ENCODE measurements at places on chromosomes 7 and 10. TPM values are rescaled to one million over a fixed set of nuclear protein-coding genes. Genes with fewer than 3 reads are reported as not detected.

The NME8 gene
- total RNA-seq: not detected

The AKR1D1 gene
- 0.14 TPM for total RNA-seq

The LRRC18 gene
- total RNA-seq: 1.5 TPM

The RPEL1 gene
- total RNA-seq: not detected

The ATRNL1 gene
- 0.11 TPM for total RNA-seq

The AKAP9 gene
- total RNA-seq: 75.1 TPM

The GIMAP8 gene
- 39.6 TPM for total RNA-seq

The MMRN2 gene
- total RNA-seq: 18.8 TPM

The CNPY1 gene
- total RNA-seq: not detected

The SCIN gene
- 15.3 TPM for total RNA-seq

The SLC39A12 gene
- total RNA-seq: 0.17 TPM

The NKX1-2 gene
- not detected for total RNA-seq

The PTF1A gene
- not detected for total RNA-seq

DNA sequence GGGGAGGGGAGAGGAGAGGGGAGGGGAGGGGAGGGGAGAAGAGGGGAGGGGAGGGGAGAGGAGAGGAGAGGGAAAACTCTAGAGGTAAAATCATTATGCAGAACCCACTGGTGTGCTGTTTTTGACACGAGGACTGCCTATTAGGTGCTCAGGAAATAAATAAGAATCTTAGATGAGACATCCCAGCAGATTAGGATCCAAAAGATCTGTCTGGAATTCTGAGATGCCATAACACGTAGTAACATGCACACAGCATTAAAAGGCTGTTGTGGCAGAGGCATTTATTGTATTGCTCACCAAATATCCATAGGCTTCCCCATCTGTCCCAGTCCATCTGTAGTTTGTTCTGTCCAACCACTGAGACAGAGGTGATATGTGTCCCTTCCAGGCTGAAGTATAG, 40.8 kb upstream of the KMT2E start:
- no peak for DNase-seq

DNA sequence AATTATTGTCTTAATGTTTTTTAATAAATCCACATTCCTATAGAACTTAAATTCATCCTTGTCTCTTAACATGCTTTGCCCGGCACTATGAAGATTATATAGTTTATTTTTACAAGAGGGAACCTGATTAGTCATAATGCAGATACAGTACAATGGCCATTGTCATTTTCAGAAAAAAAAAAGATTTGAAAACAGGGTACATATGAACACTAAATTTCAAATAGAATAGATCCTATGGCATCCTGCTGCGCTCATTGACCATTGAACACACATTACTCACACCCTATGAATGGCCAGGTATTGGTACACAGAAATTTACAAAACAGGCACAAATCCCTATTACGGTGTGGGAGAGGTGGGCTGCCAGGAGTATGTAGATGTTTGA, 2.0 kb upstream of the KLF6 start:
- DNase-seq: no peak

GRCh38 chr7:148954766-148955165, 70.7 kb upstream of the EZH2 start:
- no peak for DNase-seq

GRCh38 chr10:90193240-90193985, 492.0 kb downstream of the KIF20B start:
- no peak for DNase-seq

DNA sequence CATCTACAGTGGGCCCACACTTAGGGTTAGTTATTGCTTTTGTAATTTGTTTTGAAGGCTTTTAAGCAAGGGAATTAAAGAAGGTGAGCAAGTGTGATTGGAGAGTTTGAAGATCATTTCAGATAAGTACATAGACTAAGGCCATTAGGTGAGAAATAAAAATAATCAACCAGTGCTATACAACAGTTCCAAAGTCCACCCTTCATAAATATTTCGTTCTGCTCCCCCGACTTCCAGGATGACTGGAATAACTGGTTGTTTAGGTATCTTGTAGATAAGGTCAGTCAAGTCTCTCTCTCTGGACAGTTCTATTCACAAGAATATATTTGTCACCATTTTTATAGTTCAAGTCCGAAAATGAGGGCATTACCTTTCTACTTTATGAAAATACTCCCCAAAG, 98.0 kb upstream of the MBL2 start:
- DNase-seq: no peak

DNA sequence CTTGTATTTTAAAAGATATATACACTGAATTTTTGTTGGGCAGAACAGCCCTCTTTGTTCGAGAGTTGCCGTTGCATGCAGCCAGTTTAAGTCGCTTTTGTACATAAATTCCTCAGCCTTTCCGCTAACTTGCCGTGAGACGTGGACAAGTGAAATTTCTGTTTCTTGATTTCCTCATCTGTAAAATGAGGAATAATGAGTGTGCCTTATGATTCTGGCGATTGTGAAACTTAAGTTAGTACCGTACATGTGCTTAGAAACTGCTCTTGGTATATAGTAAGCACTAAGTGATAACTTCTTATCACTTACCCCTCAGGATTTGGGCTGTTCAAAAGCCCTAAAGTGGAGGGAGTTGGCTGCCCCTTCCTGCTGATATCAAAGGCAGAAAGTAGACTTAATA, 1.4 kb downstream of the CCNJ start:
- no peak for DNase-seq

DNA sequence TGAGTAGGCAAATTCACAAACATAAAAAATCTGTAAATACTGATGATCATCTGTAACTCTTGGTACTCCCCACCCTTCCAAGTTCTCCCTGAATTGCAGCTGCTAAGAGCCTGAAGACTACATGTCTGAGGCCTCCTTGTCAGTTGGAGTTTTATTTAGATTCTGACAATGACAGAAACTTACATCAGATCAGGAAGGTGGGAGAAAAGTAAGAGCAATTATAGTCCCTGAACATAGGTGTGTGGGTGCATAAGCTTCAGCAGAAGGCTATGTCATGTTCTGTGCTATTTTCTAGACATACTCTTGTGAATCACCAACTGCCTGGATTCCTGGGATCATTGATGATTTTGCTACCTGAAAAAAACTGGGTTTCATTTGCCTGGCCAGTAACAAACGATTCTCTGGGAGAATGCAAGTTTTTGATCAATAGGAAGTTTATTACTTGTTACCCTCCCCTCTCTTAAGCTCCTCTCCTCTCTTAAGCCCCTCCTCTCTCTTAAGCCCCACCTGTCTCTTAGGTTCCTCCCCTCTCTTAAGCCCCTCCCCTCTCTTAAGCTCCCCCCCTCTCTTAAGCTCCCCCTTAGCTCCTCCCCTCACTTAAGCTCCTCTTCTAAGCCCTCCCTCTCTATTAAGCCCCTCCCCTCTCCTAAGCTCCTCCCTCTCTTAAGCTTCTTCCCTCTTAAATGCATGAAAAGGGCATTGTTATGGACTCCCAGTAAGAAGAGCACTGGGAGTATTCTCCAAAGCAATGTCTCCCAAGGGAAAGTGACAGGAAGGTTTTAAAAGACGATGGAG, 1183.4 kb upstream of the AUTS2 start:
- no peak for DNase-seq

GRCh38 chr7:129390314-129390713, 43.9 kb upstream of the STRIP2 start:
- DNase-seq: no peak

- no peak for DNase-seq
These were observed 230.6 kb downstream of the MLLT10 start for GRCh38 chr10:21764466-21765189.

GRCh38 chr10:132306343-132306685, 1.4 kb downstream of the STK32C start:
- DNase-seq: peak; percentile 72

DNA sequence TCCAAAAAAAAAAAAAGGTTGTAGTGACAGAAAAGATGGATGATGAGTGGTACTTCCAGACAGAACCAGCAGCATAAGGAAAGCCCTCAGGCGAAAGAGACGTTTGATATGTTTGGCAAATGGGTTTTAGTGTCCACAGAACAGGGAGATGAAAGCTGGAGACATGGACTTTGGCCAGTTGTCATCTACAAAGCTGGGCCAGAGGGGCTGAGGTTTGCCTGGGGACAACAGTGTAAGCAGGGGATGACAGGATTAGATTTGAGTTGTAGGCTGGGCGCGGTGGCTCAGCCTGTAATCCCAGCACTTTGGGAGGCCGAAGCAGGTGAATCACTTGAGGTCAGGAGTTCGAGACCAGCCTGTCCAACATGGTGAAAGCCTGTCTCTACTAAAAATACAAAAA, 47.8 kb upstream of the ELN start:
- DNase-seq: no peak

DNA sequence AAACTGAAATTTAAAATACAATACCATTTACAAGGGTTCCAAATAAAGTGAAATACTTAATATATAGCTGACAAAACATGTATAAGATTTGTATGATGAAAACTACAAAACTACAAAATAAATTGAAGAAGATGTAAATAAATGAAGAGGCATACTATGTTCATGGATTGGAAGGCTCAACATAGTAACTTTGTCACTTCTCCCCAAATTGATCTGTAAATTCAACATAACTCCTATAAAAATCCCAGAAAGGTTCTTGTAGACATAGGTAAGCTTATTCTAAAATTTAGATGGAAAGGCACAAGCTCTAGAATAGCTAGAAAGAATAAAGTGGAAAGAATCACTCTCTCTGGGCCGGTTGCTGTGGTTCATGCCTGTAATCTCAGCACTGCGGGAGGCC, 24.2 kb upstream of the NFKB2 start:
- DNase-seq: no peak

GRCh38 chr7:108210796-108211195, 80.6 kb upstream of the LAMB4 start:
- no peak for DNase-seq

GRCh38 chr10:127972751-127973357, 66.0 kb downstream of the PTPRE start:
- DNase-seq: no peak

GRCh38 chr7:43136064-43136463, 23.6 kb downstream of the HECW1 start:
- DNase-seq: no peak

- no peak for DNase-seq
These were observed 292.9 kb downstream of the BAMBI start for GRCh38 chr10:28970231-28970630.

GRCh38 chr10:17880601-17881000, 71.1 kb upstream of the SLC39A12 start:
- no peak for DNase-seq

- peak; percentile 70 for DNase-seq
These were observed 23.4 kb downstream of the CAMK2G start for GRCh38 chr10:73850863-73851461.

- DNase-seq: no peak
These were observed 31.9 kb downstream of the ANXA11 start for GRCh38 chr10:80173466-80173865.

- DNase-seq: no peak
These were observed 1.9 kb upstream of the PLAU start for GRCh38 chr10:73908853-73909539.

DNA sequence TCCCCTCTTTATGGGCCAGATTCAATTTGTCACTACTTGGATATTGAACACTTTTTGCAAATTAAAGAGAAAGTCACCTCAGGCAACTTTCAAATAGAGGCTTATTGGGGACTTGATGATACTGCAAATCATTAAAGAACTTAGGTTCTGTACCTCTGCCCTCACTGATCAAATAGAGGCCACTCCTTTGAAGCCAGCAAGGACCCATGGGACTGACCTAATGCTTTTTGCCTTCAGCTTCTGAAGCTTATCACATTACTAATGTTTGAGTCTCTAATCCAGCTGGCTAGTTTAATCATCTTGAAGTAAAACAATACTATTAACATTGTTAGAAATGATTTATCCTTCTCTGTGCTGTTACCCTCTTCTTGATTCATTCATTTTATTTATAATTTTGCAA, 93.0 kb upstream of the ZNF800 start:
- no peak for DNase-seq

- DNase-seq: no peak
These were observed 174.3 kb upstream of the FAM3C start for GRCh38 chr7:121570365-121570764.

DNA sequence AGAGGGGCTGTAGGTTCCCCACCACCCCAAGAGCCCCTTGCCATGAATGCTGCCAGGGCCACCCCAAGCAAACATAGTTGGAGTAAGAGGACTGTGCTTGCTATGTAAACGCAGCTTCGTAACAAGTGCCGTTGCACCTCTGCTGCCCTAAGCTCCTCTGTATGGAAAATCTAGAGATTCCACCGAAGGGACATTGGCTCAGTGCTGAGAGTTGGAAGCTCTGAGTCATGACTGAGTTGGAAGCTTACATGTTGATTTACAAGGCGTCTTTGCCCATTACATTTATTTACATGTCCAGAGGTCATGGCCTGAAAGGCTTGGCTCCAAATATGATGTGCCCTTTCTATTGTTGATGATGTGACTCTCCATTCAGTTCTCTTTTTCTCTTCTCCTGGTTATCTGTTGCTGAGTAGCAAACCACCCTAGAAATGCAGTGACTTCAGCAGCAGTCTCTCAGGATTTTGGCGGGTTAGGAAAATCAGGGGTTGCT, 233.1 kb upstream of the TCF7L2 start:
- no peak for DNase-seq

GRCh38 chr10:80421050-80421706, 12.8 kb downstream of the PRXL2A start:
- no peak for DNase-seq

DNA sequence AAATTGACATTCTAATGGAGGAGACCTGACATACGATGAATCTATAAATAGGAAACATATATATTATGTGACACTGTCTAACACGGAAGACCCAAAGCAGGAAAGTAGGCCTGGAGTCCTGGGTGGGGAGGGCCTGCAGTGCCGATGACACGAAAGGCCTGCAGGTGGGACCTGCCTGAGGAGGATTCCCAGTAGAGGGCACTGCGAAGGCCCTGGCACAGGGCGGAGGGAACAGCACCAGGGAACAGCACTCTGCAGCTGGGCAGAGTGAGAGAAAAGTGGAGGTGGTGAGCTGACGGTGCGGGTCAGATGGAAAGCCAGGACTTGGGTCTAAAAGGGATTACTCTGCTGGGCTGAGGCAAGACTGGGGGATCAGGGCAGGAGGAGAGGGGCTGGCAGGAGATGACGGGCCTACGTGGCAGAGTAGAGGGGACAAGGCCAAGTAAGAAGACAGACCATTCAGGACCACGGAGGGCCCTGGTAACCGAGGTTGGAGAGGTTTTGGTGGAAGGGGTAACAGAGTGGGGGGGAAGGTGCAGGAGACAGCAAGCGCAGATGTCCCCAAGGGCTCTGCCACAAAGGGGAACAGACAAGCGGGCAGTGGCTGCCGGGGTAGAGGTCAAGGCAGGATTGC, 8.1 kb downstream of the ZNF746 start:
- no peak for DNase-seq

DNA sequence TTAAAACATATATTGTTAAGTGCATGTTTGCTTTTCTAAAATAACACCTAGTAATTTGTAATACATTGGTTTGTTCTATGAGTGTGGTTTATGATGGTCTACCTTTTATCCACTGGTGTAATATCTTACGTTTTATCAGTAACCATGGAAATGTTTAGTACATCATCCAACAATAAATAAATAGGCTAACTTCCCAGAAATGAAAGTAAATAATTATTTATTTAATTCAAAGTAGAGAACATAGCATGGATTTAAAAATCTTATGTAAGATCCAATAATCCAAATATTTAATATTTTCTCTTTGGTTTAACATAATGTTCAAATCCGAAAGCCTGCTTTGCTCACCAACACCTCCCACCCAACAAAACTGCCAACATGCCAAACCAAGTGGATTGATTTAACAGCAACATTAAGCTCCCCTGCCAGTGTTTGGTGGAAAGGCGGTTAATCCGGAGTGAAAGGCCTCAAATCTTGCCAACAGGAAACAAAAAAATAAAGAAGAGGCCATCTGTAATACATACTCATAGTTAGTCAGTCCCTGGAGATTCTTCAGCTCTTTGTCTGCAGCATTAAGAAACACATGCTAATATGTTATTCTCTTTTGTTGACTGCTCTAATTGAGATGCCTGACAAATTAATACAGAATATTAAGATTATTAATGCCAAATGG, 897.8 kb downstream of the CNTNAP2 start:
- no peak for DNase-seq
